ENCODE measurements at places on chromosomes 7 and 10. TPM values are rescaled to one million over a fixed set of nuclear protein-coding genes. Genes with fewer than 3 reads are reported as not detected.

Gene SH2D4B
- total RNA-seq = 0.22 TPM

Gene GLRX3
- total RNA-seq = 33.0 TPM

Gene ZC3HAV1L
- 55.2 TPM for total RNA-seq

Gene FOXP2
- total RNA-seq = 0.54 TPM

Gene DNAH11
- total RNA-seq = 2.2 TPM

Gene SKIDA1
- total RNA-seq = 7.5 TPM

Gene ANXA8L1
- 465 TPM for total RNA-seq

Gene ABCA13
- total RNA-seq = under 0.01 TPM

Gene TWIST1
- 6.3 TPM for total RNA-seq

Gene GHRHR
- not detected for total RNA-seq

Gene KIFBP
- 19.2 TPM for total RNA-seq

Gene MYL7
- total RNA-seq = 3.6 TPM

Gene TRPV6
- total RNA-seq = 0.79 TPM

Gene LIPK
- total RNA-seq = not detected

Gene PNLIPRP3
- total RNA-seq = not detected

Gene RBP3
- not detected for total RNA-seq

Gene METTL27
- 8.2 TPM for total RNA-seq

Gene INMT
- total RNA-seq = not detected

Gene GIMAP2
- total RNA-seq = not detected

Gene NUTM2A
- total RNA-seq = 3.9 TPM

Gene ATP6V0A4
- 4.1 TPM for total RNA-seq

Gene KAZALD1
- 11.9 TPM for total RNA-seq

Gene CNTNAP2
- total RNA-seq = not detected

Gene MACC1
- not detected for total RNA-seq

Gene PRRT4
- total RNA-seq = 0.98 TPM

Gene ITPRID1
- total RNA-seq = under 0.01 TPM

Gene STEAP2
- total RNA-seq = 2.0 TPM
